OCI-LY7 (cell line): ENCODE measurements at places on chromosomes 12 and 14. TPM values are rescaled to one million over a fixed set of nuclear protein-coding genes. Genes with fewer than 3 reads are reported as not detected.

DAO gene
- not detected in 2 replicates for total RNA-seq

RNASE7 gene
- not detected in 2 replicates for total RNA-seq

FOXM1 gene
- 173 and 194 TPM in 2 replicates for total RNA-seq

HOXC13 gene
- total RNA-seq, result not detected in 2 replicates

DNA sequence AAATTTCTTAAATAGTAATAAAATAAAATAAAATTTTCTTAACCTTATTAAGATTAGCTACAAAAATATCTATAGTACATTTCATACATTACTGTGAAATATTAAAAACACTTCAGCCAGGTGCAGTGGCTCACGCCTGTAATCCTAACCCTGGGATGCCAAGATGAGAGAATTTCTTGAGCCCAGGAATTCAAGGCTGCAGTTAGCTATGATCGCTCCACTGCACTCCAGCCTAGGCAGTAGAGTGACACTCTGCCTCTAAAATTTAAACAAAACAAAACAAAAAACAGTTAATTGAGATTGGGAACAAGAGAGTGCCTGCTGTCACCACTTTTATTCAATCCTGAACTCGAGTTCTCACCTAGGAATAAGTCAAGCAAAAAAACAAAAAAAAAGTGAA is 95.0 kb upstream of the CPNE8 start:
- no peak for DNase-seq

DNA sequence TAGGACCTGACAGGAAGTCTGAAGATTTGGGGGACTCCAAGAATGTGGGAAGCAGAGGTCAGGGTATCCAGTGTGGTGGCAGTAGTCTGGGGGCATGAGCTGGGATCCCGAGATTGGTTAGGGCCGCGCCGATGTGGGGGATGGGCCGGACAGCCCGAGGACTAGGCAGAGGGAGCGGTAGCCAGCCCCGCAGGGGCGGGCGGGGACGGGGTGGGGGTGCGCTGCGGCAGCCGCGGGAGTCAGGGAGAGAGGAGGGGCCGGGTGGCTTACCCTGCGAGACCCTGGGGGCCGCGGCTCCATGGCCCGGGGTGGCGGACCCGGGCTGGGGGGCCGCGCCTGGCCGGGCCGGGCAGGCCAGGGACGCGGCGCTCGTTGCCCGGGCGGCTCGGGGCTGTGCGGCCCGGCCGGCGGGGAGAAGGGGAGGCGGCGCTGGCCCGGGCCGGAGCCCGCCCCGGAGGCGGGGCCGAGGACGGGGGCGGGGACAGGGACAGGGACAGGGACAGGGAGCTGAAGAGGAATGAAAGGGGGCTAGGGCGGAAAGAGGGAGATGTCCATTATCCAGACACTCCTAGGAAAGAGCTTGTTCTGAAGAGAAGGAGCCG is 5.6 kb downstream of the ZNF385A start:
- peak; percentile 33 for DNase-seq

- DNase-seq, result no peak
Measured at GRCh38 chr12:93221841-93222240, 155.9 kb upstream of the NUDT4 start.

DNA sequence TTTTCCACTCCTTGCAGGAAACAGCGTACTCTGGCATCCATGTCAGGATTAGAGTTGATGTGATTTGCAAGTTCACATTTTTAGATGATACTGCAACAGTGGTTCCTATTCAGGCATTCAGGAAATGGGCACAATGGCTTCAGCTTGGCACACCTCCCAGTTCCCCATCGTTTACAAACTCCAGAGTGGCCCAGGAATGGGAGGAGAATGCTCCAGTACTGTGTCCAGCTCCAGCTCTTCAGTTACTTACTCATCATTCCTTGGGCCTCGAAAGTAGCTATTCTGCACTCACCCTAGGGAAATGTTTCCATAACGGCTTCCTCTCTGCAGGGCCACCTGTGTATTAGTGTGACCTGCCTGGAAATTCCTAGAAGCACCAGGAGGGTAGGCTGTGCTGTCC is 239.7 kb upstream of the RGS6 start:
- DNase-seq, result no peak

DNA sequence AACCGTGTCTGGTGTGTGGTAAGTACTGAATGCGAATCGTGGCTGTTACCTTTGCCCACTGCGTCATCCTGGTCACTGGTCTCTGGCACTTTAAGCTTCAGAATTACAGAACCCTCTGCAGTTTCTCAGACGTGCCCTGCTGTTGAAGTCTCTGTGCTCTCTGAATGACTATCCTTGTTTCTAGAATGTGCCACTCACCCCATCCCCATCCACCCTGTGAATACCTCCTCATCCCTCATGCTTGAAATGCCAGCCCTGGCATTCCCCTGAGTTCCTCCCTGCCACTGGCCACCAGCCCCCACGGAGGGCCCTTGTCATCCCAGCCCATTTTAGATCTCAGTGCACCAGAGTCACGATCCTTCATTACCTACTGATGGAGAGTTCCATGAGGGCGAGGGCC is 21.3 kb downstream of the TPCN1 start:
- DNase-seq, result no peak

- DNase-seq, result no peak
Measured at GRCh38 chr12:83659321-83659720, 972.6 kb downstream of the TMTC2 start.

GRCh38 chr14:75984674-75985073 is 889 bp upstream of the IFT43 start:
- DNase-seq, result no peak

DNA sequence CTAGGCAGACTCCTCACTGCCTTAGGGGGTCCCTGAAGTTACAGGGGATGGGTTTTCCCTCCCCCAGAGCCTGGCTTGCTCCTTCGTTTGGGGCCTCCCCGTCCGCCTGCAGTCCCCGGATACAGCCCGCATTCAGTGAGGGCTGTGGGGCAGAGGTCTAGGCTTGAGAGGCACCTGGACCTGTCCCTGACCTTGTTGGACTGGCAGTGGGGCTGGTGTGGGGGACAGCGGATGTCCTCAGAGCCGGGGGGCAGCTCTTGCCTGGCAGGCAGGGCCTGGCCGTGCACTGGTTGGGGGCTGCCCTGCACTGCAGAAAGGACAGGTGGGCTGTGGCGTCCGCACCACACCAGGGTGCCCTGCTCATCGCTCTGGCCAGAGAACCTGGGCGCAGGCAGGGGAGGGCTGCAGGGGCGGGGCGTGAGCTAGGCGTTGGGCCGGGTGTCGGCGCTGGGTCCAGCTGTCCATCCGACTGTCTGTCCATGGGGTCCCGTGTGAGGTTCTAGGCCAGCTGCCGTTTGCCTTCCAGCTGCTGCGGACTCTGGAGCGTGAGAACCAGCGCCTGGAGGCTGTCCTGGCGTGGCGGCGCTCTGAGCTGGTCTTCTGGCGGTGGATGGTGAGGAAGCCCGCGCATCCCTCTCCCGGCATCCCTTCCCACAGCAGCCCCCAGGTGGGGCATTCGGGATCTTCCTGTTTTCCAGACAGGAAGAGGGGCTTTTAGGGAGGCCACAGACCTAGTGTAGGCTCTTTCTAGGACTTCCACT is 6.0 kb downstream of the TEDC1 start:
- DNase-seq, result no peak
